Activated T-helper 17 cell treated with anti-CD3 and anti-CD28 coated beads, Interleukin-2, amount 50 U/mL, for 72 hours (primary cell): ENCODE measurements at places on chromosomes 16 and 17.
A peak's percentile ranks its signal among the peaks of the same experiment; 100 is the strongest.

DNA sequence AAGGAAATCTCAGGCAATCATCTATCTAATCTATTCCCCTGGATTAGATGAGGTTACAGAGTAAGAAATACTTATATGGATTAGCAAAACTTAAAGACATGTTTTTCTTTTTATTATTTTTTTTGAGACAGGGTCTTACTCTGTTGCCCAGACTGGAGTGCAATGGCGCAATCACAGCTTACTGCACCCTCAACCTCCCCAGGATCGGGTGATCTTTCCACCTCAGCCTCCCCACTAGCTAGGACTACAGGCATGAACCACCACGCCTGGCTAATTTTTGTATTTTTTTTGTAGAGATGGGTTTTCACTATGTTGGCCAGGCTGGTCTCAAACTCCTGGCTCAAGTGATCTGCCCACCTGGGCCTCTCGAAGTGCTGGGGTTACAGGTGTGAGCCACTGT is 3.3 kb upstream of the NFE2L1 start:
- ATAC-seq: no peak

DNA sequence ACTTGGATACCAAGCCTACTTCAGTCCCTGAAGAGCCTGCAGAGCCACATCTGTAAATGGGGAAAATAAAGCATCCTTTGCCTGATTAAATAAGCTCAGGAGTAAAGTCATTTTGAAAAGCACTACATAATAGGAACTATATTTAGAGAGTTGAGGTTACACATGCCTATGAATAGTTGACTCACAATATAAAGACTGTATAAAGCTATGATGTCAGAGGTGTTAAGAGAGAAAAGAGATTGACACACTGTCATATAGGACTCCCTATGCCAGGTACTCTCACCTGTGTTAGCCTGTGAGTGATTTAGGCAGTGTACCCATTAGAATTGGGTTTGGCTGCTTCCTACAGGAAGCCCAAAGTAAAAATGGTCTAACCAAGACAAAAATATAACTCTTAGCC is 87.7 kb upstream of the CRHR1 start:
- ATAC-seq: peak; percentile 82

- ATAC-seq: no peak
These were observed 7.8 kb downstream of the CLCN7 start for GRCh38 chr16:1466968-1467521.

- no peak for ATAC-seq
These were observed 5.8 kb upstream of the MEIOB start for GRCh38 chr16:1877804-1878203.

- ATAC-seq: peak; percentile 59
These were observed 15.6 kb downstream of the TLE7 start for GRCh38 chr16:71426069-71426879.

- ATAC-seq: peak; percentile 38
These were observed 8.2 kb downstream of the FMNL1 start for GRCh38 chr17:45229681-45230409.

- ATAC-seq: peak; percentile 76
These were observed 27.8 kb downstream of the GNPTG start for GRCh38 chr16:1379304-1380076.

- ATAC-seq: peak; percentile 37
These were observed 96.9 kb downstream of the ZNF778 start for GRCh38 chr16:89314357-89314756.

DNA sequence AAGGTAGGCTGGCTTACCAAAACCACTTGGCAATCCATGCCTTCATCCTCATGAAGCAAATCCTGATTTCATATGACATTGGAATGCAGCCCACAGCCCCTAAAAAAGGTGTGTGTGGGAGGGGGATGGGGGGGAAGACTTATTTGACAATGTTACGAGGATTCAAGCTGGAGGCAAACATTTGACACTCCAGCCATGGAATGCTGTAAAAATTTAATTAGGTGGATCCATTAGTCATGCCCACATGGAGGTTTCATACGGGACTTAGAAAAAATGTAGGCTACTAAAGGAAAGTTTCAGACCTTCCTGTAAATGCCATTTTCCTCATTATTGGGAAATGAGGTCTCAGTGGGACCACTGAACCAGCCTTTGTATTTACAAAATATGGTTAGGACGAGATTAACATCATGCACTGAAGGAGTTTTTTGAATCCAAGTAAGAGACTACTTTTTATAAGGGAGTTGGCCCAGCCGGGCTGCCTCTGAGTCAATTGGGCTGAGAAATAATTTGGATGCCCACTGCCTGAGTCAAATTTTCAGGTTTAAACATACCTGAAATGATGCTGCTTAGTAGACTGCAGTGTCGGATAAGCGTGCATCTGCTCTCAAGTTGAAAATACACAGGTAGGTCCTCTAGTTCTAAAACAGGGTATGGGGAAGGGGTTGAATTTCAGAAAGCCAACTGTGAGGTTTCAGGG is 44.6 kb upstream of the MAF start:
- no peak for ATAC-seq

GRCh38 chr16:66223176-66223780 is 143.2 kb upstream of the CDH5 start:
- no peak for ATAC-seq

DNA sequence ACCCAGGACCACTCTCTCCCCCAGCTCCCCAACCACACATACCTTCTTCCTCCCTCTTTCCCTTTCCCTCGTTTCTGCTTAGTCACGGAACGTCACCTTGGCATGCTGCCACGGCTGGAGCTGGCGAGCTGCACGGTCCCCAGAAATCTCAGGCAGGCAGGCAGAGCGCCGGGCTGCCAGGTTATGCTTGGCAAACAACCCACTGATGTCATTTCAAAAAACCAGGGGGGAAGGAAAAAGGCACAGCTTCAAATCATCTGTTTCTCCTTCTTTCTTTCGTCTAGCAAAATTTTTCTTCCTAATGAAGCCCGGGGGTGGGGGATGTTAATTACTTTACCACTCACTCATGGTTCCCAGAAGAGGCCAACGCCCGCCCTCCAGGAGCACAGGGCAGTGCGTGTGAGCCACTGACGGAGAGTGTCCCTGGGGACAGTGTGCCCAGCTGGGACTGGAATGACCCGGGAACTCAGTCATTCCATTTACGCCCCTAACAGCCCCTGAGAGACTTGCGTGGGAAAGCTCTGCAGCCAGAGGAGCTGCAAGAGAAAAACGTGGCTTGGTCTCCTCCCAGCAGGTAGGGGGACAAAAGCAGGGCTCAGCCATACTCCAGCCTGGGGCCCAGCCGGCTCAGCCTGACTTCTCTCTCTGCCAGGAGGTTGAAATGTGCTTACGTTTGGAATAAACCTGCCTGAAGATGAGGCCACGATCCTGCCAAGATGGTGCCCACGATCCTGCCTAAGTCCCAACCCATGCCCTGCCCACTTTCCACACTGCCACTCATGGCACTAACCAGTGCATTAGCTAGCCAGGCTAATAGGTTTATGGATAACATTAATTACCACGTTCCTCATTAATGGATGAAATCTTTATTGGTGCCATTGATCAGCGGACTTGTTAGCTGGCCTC is 198.9 kb downstream of the ZFHX3 start:
- no peak for ATAC-seq

DNA sequence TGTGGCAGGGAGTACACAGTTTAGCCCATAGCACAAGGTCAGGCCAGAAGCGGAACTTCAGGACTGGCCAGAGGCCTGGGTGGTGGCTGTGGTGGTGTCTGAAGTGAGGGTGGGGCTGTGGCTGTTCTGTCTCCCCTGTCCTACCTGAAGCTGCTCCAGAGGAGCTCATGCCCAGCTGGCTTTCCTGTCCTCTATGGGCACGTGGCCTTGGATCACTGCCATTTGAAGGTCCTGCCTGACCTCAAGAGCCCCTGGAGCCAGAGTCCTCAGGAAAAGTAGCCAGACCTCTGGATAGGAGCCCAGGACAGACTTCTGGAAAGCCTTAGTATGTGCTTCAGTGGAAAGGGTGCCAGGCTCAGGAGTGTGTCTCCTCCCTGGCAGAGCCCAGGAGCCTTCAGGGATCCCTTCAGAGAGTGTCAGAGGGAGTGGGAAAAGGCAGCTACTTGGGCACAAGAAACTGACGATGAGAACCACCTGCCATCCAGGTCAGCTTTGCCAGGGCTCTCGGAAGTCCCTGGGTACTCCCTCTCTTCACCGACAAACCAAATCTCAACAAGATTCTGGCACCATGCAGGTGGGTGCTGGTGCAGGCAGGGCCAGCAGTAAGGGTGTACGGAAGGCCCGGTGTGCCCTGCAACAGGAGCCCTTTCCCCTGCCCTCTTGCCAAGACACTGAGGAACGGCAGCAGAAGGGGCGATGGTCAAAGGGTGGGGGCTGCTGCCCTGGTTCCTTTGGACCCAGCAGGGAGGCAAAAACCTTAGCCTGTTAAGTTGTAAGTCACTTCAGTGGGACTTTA is 153.7 kb downstream of the NTN1 start:
- no peak for ATAC-seq

DNA sequence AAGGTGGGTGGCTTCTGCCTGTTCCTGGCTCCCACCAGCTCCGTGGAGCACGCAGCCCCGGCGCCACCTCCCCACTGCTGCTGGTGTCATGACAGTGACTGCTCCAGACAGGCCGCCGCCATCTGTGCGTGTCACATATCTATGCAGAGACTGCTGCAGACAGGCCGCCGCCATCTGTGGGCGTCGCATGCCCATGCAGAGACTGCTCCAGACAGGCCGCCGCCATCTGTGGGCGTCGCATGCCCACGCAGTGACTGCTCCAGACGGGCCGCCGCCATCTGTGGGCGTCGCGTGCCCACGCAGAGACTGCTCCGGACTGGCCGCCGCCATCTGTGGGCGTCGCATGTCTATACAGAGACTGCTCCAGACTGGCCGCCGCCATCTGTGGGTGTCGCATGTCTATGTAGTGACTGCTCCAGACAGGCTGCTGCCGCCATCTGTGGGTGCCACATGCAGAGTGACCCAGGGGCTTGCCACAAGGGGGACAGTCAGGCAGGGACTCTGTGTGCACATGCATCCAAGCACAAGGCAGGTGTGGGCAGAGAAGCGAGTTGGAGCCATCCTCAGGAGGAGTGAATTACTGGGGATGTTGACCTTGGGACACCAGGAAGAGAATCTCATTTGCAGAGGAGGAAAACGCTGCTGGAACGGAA is 3.3 kb upstream of the FN3KRP start:
- ATAC-seq: no peak

DNA sequence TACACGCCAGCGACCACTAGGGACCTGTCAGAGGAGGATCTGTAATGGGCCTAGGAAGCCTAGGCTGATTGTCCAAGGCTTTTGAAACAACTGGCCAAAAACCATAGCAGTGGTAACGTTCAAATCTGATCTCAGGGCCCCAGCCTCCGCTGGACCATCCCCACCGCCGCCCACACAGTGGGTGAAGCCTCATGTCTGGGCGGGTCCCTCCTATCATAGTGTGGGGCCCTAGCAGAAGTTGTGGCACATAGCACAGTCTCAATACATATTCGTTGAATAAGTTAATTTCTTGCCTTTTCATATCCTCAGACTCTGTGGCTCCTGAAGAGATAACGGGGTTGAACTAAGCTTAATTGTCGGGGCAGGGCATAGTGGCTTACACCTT is 818 bp downstream of the DPH1 start:
- no peak for ATAC-seq

DNA sequence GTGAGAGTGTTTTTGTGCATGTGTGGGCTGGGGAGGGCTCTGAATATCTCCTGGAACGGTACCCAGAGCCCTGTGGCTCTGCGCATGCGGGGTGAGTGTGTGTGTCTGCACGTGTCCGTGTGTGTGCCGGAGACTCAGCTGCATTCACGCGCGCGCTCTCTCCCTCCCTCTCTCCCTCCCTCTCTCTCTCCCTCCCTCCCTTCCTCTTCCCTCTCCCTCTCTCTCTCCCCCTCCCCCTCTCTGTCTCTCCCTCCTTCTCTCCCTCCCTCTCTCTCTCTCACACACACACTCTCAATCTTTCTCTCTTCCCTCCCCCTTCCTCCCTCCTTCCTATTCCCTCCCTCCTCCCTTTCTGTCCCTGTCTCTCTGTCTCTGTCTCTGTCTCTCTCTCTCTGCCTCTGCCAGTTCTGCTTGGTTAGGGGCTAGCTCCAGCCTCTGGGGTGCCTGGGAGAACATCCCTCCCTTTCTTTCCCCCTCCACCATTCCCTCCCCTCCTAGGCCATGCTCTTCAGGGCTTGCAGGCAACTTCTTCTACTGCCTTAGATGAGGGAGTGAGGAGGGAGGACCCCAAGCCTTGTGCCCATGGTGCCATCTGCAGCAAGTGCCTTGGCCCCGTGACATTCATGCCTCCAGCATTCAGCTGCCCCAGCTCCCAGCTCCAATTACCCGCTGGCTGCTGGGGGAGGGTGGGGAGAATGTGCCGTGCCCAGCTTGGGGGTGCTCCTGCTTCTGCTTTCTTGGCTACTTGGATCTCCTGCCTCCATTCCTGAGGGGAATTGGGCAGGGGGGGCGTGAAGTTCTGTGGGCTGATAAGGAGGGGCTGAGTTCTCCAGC is 6.4 kb downstream of the THRA start:
- ATAC-seq: peak; percentile 88

DNA sequence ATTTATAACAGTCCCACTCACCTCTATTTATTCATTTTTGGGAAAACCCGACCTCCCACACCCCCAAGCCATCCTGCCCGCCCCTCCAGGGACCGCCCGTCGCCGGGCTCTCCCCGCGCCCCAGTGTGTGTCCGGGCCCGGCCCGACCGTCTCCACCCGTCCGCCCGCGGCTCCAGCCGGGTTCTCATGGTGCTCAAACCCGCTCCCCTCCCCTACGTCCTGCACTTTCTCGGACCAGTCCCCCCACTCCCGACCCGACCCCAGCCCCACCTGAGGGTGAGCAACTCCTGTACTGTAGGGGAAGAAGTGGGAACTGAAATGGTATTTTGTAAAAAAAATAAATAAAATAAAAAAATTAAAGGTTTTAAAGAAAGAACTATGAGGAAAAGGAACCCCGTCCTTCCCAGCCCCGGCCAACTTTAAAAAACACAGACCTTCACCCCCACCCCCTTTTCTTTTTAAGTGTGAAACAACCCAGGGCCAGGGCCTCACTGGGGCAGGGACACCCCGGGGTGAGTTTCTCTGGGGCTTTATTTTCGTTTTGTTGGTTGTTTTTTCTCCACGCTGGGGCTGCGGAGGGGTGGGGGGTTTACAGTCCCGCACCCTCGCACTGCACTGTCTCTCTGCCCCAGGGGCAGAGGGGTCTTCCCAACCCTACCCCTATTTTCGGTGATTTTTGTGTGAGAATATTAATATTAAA is 638 bp upstream of the TMEM88 start:
- ATAC-seq: no peak

DNA sequence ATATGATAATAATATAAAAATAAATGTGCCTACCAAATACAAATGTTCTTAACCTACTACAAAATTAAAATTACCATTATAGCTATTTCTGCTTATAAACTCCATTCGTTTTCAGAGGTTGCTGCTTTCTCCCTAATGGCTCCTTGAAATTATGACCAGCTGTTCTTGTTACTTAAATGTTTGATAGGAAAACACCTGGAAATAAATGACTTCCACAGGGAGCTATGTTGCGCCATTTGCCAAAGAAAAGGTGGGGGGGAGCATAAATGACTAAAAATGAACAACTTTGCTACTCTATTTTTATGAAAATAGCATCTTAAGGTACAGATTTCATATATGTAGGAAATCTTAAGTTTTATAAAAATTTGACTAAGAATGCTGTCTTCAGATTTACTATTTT is 157.5 kb upstream of the MON1B start:
- no peak for ATAC-seq
